ENCODE measurements at places on chromosomes 4 and X.

- no peak for DNase-seq
Measured at GRCh38 chr4:185396724-185397385, at the start of gene ANKRD37. ANKRD37 (plus strand) TSS chr4:185396841; CDS start chr4:185396924, 83 bp downstream.

- DNase-seq = peak; percentile 78
Measured at GRCh38 chr4:85967872-85968271, 392.0 kb downstream of the MAPK10 start.

GRCh38 chr4:132707955-132708354 is 441.1 kb upstream of the PCDH10 start:
- DNase-seq = no peak

DNA sequence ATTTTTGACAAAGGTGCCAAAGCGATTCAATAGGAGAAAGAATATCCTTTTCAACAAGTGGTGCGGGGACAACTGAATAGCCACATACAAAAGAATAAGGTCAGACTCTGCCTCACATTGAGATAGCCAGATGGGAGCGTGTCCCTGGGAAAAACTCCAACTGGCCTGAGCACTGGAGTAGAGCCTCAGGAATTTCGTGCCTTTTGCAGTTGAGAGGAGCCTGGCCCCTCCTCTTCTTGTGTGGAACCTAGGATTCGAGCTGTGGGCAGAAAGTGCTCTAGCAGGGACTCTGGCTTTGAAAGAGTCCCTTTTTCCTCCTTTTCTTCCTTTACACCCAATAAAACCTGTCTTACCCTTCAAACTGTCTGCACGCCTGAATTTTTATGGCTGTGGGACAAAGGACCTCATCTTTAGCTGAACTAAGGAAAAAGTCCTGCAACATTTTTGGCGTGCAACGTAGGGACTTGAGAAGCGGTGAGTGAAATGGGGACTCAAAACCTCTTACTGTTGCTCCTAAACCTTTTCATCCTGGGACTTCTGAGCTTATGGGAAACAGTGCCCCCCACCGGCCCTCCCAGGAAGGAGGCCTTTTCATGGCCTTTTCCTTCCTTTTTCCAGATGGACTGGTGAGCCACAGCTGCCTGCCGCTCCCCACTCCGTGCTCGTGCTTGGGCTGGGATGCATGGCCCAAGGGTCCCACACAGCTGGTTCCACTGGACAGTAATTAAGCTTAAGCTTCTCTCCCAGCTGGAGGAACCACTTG is 68.6 kb downstream of the BMP15 start:
- DNase-seq = peak; percentile 1

DNA sequence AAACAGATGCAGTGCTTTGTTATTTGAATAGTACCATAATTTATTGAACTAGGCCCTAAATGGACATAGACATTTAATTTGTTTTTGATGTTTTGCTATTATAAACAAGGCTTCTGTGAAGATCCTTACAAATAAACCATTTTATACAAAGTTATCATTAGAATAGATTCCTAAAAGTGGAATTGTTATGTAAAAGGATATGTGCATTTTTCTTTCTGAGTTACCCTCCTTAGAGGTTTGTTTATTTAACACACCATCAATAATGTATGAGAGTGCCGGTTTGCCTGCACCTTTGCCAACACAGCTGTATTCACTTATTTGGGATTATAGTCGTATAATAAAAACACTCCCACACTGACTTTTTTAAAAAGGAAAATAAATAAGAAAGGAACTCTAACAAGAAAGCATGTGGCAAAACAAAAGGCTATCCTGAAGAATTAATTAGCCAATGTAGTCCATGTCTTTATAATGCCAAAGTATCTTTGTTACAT is 84.8 kb downstream of the PAK3 start:
- DNase-seq = no peak

GRCh38 chr4:5039800-5040199 is 11.5 kb upstream of the STK32B start:
- no peak for DNase-seq

DNA sequence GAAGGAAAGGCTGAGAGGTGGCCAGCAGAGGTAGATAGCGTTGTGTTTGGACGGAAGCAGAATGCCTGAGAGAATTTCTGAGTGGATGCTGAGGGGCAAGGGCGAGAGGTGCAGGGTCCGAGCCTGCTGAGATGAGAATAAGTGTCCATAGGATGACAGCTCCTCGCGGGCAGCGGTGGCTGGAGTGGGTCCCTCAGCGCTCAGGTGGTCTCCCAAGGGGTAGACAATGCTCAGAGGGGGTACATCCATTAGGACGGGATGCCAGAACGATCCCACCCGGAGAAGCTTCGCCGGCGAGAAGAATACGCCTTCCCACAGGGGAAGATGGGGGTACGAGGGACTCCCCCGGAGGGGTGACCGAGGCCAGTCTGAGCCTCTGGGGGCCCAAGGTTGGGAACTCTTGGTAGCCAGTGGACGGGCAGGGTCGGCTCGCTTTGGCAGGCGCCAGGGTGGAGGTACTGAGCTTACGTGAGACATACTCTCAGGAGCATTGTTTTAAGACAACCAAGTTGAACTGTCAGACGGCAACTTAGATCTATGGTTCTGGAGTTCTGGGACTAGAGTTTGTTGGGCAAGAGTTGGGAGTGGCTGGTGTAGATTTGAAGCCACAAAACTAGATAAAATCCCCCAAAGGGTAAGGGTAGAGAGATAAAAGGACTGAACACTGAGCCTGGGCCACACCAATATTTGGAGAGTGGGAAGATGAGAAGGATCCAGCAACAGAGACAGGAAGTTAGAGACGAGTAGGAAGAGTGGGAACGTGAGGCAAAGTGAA is 15.8 kb downstream of the BRCC3 start:
- DNase-seq = no peak

- DNase-seq = peak; percentile 34
Measured at GRCh38 chrX:12379671-12380070, 241.4 kb downstream of the FRMPD4 start.

DNA sequence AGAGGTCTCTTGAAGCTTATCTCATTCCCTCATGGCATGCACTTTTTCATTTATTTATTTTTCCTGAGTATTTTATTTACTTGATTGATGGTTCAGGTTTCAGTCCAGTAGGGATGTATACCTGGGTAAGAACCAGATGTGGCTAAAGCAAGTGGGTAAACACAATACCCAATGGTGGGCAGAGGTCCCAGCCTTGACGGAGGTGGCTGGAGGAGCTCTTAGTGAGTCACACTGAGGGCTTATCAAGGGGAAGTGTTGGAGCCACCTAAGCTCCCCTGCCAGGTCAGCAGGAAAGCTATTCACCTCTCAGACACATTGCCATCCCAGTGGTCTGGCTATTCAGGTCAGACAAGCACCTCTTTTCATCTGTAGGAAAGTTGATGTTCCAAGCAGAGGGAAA is 236.2 kb upstream of the MAGEB16 start:
- no peak for DNase-seq

- DNase-seq = no peak
Measured at GRCh38 chrX:6777238-6778002, 242.5 kb upstream of the VCX3A start.

DNA sequence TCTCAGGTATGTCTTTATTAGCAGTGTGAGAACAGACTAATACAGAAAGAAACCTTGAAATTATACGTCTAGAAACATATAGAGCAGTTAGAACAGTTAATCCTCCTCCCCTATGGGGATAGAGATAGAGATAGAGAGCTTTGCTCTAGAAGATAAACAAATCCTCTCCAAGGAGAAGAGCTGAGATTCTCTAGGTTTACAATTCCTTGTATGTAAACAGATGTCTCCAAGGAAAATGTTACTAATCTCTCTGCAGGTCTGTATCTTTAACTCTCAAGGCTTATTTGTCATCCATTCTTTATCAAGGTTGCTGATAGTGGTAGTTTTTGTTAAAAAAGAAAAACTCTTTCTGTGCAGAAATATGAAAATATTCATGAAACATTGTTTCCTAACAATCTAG is 282.1 kb upstream of the GIMD1 start:
- no peak for DNase-seq

- peak; percentile 3 for DNase-seq
Measured at GRCh38 chr4:102308032-102308799, 37.1 kb downstream of the SLC39A8 start.

DNA sequence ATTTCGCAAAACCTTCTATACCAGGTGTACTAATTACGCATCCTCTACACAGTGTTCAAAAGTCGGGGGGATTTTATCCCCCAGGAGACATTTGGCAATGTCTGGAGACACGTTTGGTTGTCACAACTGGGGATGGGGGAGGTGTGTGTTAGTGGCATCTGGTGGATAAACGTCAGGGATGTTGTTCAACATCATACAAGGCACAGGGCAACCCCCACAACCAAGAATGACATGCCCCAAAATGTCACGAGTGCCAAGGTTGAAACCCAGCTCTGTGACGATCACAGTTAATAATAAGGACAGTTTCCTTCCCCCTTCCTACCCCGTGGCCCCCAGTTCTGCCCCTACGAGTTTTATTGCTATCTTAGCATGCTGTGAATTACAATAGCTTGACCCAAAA is 15.9 kb upstream of the SEL1L3 start:
- DNase-seq = no peak

DNA sequence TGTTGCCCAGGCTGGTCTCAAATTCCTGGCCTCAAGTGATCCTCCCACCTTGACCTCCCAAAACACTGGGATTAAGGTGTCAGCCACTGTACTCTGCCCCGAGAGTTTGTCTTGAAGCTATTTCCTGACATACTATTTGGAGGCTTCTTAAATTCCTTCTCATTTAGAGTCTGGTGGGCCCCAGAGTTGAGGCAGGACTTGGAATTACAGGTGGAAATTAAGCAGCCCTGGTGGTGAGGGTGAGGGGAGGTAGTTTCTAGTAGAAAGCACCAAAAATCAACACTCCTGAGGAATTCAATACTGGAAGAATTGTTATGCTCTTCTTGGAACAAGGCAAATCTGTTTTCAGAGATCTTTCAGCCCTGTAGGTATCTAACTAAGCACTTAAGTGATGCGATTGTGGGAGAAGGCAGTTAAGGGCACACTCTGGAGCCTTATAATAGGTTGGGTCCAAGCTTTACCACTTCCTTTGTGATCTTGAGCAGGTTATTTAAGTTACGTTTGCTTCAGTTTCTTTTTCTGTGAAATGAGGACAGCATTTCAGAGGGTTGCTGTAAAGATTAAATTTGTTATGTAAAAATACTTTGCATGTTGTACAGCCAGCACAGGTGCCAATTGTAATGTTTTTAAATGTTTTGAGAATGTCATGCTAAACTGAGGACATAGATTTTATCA is 200.7 kb downstream of the SOWAHB start:
- DNase-seq = no peak

DNA sequence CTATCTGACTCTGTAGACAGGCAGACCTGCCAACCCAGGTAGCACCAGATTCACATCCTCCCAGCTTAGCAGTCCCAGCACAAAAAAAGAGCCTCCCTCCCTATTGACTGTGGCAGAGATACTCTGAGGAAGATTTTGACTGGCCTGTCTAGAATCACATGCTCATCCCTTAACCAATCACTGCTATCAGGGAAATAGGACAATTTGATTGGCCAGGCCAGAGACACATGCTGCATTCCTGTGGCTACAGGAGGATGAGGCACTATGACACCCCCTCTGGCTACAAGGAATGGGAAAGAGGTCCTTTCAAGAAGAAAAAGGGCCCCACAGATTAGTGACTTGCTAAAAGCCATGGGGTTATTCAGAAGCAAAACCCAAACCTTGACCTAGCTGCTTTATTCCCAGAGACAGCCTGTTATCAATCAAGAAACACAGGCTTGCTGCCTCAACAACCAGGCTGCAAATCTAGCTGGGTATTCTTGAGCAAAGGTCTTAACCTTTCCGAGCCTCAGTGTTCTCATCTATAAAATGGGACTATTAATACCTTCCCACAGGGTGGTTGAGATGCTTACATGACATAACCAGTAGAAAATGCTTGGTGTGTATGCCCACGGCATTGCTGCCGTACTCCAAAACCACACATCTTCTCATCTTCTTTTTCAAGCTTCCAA is 147.6 kb downstream of the BCOR start:
- DNase-seq = peak; percentile 59

GRCh38 chr4:15238720-15239119 is 189.1 kb upstream of the C1QTNF7 start:
- DNase-seq = peak; percentile 62

GRCh38 chr4:145295547-145295946 is 115.2 kb upstream of the OTUD4 start:
- no peak for DNase-seq

- DNase-seq = no peak
Measured at GRCh38 chr4:5852523-5853202, 40.2 kb downstream of the CRMP1 start.

GRCh38 chrX:148500423-148501385 is at the start of gene AFF2:
AFF2 (plus strand) TSS chrX:148500617; CDS start chrX:148501098, 481 bp downstream.
- DNase-seq = peak; percentile 8

GRCh38 chrX:111170017-111170416 is 74.0 kb downstream of the PAK3 start:
- DNase-seq = no peak

GRCh38 chrX:68632491-68632890 is 15.0 kb upstream of the STARD8 start:
- no peak for DNase-seq

DNA sequence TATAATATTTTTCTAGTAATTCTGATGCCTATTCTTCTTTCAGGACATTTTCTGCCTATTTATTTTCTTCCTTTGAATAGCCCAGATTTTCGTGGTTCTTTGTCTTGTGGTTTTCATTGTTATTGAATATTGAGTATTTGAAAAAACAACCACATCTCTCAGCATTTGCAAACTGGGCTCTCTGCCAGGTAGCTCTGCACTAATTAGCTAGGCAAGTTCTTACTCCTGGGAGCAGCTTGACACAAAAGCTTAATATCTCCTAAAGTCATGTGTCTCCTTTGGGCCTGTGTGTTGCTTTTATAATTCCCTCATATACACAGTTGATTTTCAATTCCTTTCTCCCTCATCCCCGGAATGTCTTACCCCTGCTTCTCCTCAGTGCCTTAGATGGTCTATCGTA is 413.5 kb upstream of the GRIA3 start:
- DNase-seq = peak; percentile 11

- DNase-seq = no peak
Measured at GRCh38 chrX:49659771-49660170, 36.0 kb downstream of the PAGE1 start.

GRCh38 chr4:89660444-89661172 is 176.4 kb downstream of the SNCA start:
- DNase-seq = no peak

GRCh38 chr4:829761-830600 is 4.1 kb upstream of the CPLX1 start:
- DNase-seq = no peak

GRCh38 chr4:95439071-95439470 is 109.7 kb downstream of the UNC5C start:
- DNase-seq = no peak

DNA sequence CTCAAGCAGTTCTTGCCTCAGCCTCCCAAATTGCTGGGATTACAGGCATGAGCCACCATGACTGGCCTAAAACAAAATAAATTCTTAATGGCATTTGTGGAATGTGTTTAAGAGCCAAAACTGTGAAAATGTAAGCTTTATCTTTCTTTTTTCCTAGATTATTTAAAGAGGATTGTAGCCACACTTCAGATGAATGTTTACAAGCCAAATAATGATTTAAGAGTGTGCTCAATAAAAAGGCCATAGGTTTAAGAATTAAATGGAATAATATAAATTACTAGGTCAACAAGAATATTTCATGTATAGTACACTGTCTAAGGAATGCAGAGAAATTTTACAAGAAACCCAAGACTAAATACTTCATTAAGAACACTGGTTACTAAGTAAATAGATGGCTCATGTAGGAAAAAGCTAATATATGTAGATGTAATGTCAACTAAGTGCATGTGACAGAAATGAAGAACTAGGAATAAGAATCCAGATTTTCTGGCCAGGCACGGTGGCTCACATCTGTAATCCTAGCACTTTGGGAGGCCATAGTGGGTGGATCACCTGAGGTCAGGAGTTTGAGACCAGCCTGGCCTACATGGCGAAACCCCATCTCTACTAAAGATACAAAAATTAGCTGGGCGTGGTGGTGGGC is 21.3 kb upstream of the UGDH start:
- peak; percentile 81 for DNase-seq

GRCh38 chrX:53340852-53341645 is 59.7 kb upstream of the IQSEC2 start:
- no peak for DNase-seq

Measured in EH (cell line).